T-helper 17 cell (primary cell): ENCODE measurements at places on chromosomes 6 and 20. TPM values are rescaled to one million over a fixed set of nuclear protein-coding genes. Genes with fewer than 3 reads are reported as not detected.
A peak's percentile ranks its signal among the peaks of the same experiment; 100 is the strongest.

Gene MACROD2
- total RNA-seq = 0.85 TPM

Gene MICB
- total RNA-seq = 17.6 TPM

Gene TMEM239
- not detected for total RNA-seq

- H3K4me3 ChIP-seq = no peak overlapping the region
- H3K36me3 ChIP-seq = peaks cover 9% of the 10 kb centered on the region
- no peak overlapping the region for H3K27ac ChIP-seq
- peaks cover 15% of the 10 kb centered on the region for H3K4me1 ChIP-seq
- DNase-seq = no peak
Observed at GRCh38 chr6:150038202-150039062, 13.1 kb upstream of the RAET1L start.

- no peak for DNase-seq
- no peak overlapping the region for H3K4me3 ChIP-seq
- no peak overlapping the region for H3K27ac ChIP-seq
- peaks cover 5% of the 10 kb centered on the region for H3K36me3 ChIP-seq
Observed at GRCh38 chr6:135475292-135475886, 22.2 kb downstream of the AHI1 start.

- no peak overlapping the region for H3K4me3 ChIP-seq
- H3K27me3 ChIP-seq = no peaks in the 10 kb centered on the region
- H3K4me1 ChIP-seq = no peaks in the 10 kb centered on the region
- no peaks in the 10 kb centered on the region for H3K36me3 ChIP-seq
- no peak for DNase-seq
Observed at GRCh38 chr6:113112086-113112485, 745.1 kb upstream of the MARCKS start.

DNA sequence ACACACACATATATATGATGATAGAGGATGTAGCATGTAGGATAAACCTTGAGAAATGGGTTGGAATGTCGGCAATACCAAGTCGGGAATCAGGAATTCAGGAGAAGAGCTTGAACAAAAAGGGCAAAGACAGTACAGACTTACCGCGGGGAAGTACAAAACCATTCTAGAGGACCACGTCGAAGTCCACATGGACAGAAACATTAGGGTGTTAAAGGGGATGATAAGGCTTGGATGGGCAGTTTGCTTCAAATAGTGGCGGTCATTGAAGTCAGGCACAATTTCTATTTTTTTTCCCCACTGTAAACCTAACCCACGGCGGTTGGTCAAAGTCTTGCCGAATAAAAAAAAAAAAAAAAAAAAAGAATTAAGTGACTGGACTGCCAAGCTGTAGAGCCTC is 766 bp upstream of the NUS1 start:
- peaks cover 2% of the 10 kb centered on the region for H3K36me3 ChIP-seq
- DNase-seq = no peak
- H3K4me1 ChIP-seq = peaks cover 40% of the 10 kb centered on the region
- H3K27ac ChIP-seq = peak overlapping the region; percentile 90
